H1 (cell line): ENCODE measurements at places on chromosomes 13 and 19.

GRCh38 chr13:57988276-57988675 lies 356.7 kb downstream of the PCDH17 start:
- H3K27me3 ChIP-seq: no peaks in the 10 kb centered on the region
- no peak for DNase-seq
- H3K36me3 ChIP-seq: no peaks in the 10 kb centered on the region
- H3K4me3 ChIP-seq: no peak overlapping the region
- no peak overlapping the region for H3K27ac ChIP-seq

GRCh38 chr13:112880976-112881540 lies 88.0 kb upstream of the MCF2L start:
- no peak for DNase-seq
- no peak overlapping the region for H3K27ac ChIP-seq
- no peak overlapping the region for H3K4me3 ChIP-seq
- no peaks in the 10 kb centered on the region for H3K27me3 ChIP-seq
- H3K4me1 ChIP-seq: peaks cover 10% of the 10 kb centered on the region

DNA sequence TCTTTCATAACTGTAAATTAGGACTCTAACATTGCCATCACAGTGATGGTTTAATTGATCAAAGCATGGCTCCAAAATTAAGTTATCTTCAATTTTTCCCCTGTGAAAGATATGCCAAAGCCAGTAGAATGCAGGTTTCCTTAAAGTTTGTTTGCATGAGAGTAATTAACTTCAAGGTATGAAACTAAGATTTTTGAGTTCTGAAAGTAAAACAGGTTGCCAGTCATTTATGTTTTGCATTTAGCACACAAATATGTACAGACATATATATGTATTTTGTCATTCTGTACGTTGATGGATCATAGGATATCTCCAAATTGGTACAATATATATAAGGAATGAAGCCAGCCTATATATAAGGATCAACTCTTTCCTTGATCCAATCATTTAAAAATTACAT lies 23.6 kb upstream of the NDFIP2 start:
- no peak overlapping the region for H3K27ac ChIP-seq
- H3K36me3 ChIP-seq: no peaks in the 10 kb centered on the region
- no peak for DNase-seq
- no peak overlapping the region for H3K4me3 ChIP-seq
- H3K4me1 ChIP-seq: no peaks in the 10 kb centered on the region
- no peaks in the 10 kb centered on the region for H3K27me3 ChIP-seq

DNA sequence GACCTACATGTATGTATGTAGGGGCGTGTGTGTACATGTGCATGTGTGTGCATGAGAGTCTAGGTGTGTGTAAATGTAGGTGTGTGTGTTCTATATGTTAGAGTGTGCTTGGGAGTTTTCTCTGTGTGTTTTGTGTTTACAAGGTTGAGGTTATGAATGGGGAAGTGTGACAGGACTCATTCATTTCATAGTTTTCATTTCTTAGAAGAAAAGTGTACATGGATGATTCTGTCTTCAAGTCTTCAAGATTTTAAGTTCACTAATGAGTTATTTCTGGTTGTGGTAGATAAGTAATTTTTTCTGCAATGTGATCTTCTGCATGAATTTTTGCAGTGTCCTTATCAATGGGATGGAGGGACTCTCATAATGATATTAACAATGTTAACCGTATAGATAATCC lies 118.2 kb upstream of the SLC10A2 start:
- H3K36me3 ChIP-seq: no peaks in the 10 kb centered on the region
- no peaks in the 10 kb centered on the region for H3K27me3 ChIP-seq
- H3K4me1 ChIP-seq: no peaks in the 10 kb centered on the region; the same call in 1 of the 2 replicates
